K562 (cell line): ENCODE measurements at places on chromosomes 6 and 20.

- no peak for DNase-seq
Observed at GRCh38 chr6:36663504-36664446, 14.7 kb upstream of the CDKN1A start.

GRCh38 chr6:15132854-15133670 lies 112.8 kb upstream of the JARID2 start:
- DNase-seq = no peak

GRCh38 chr6:56749632-56750151 lies 107.0 kb upstream of the DST start:
- DNase-seq = no peak

DNA sequence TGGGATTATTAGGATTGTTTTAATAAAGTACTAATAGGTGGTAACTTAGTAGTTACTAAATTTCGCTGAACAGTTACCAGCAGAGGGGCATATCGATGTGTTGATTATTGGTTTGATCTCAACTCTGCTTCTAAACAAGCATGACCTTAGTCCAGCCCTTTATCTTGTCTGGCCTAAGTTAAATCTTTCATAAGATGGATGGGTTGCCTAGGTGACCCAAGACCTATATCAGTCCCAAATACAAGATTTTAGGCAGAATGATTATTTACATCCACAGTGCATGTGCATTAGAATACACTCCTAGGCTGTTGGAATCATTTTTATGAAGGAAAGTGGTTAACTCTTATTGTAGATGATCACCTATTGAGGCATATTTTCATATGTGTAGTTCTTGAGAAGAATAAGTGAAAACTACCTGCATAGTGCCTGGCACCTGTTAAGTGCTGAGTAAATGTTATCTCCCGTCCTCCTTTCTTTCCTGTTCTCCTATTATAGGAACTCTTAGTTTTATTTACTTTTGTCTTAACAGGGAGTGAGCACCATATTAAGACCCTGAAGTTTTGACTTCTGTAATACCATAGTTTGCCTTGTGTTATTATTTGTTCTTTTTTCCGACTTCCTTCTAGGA lies 1.1 kb downstream of the HSF2 start:
- DNase-seq = no peak

DNA sequence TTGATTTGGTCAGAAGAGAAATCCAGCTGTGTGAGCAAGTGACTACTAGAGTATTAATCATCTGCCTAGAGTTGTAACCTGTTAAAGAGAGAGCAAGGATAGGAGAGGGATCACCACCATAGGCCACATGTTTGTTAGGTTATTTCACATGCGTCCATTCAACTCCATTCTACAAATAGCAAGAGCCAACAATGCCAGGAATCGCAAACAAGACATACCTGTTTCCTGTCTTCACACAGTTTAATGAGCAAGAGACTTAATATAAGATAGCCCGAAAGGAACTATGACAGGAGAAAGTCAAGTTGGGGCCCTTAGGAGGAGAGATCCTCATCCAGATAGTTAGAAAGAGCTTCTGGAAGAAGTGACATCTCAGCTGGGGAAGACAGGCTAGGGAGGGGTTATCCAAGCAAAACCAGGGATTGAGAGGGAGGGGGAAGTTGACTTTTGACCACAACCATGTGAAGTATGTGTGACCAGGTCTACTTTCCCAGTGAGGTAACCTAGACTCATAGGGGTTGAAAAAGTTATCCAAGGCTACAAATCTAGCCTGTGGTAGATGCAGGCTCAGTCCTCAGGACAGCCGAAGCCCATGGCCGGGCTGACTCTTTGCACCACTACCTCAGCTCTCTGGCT lies 147.4 kb downstream of the ALDH8A1 start:
- no peak for DNase-seq

DNA sequence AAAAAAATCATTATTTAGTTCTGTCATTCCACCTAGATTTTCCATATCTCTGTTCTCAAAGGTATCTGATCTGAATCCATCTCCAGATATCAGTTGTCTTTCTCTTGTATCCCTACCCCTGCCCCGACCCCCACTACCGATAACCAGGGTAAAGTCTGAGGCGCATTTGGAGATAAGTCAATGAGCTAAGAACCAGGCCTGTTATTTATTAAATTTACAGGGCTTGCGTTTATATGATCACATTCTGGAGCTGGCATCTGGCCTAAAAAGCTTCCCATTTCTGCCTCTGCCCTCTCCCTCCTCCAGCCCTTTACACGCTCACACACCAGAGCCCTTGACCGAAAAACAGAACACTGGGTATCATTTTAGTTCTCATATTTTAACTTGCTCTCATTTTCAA lies 144.7 kb downstream of the ALDH8A1 start:
- no peak for DNase-seq
